ENCODE measurements at places on chromosomes 2 and 18. TPM values are rescaled to one million over a fixed set of nuclear protein-coding genes. Genes with fewer than 3 reads are reported as not detected.

The TSPYL6 gene
- total RNA-seq: not detected

- DNase-seq: no peak
Observed at GRCh38 chr2:100211521-100211920, 69.1 kb upstream of the AFF3 start.

- no peak for DNase-seq
Observed at GRCh38 chr2:209613649-209614305, 157.9 kb upstream of the UNC80 start.

The CD8B2 gene
- not detected for total RNA-seq

DNA sequence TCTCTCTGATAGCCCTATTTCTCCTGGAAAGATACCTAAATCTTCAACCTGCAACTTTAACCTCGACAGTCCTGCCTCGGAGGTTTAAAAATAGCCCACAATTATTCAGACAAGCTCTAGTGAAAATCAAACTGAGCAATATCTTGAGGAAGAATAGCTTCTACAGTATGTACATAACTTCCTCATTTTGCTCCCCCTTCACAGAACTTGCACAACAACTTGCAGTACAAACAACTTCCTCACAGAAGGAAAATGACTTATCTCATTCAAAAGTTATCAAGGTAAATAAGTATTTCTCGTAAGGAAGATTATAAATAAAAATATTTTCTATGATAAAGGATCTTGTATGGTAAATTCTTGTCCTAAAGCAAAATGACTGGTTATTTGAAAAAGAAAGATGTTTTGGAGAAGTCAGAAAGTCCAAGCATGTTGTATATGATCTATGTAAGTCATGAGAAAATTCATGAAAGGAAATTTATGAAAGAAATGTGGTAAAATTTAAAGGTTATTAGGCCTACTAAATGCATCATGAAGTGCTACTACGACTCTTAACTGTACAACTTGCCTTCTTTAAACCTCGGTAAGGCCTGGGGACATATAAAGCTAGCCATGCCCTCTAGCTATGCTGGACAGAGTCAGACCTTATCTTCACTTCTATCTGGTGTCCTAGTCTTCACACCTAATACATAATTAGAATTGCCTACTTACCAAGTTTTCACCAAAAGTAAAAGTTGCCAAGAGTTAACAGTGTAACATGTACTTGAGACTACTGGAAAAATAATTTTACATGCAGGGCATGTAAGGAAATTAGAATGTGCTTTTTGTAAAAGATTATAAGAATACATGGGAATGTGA, 394.5 kb downstream of the DLGAP1 start:
- no peak for DNase-seq

DNA sequence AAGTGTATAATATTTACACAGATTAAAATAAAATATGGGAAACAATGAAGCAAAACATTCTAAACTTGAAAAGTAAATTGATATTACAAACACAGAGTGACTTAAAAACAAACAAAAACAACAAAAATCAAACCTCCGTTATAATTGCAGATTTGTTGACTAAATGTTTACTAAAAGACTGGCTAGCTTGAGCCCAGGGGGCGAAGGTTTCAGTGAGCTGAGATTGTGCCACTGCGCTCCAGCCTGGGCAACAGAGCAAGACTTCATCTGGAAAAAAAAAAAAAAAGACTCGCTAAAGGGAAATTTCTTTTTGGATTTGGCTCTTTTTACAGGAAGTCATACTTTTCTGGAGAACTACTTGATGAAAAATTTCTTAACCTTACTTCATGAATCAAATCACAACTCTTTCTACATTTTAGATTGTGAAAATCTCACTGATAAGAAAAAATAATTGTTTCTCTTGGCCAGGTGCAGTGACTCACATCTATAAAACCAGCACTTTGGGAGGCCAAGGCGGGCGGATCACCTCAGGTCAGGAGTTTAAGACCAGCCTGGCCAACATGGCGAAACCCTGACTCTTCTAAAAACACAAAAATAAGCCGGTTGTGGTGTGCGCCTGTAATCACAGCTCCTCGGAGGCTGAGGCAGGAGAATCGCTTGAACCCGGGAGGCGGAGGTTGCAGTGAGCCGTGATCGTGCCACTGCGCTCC, 9.7 kb downstream of the TFPI start:
- peak; percentile 65 for DNase-seq

The NEMP2 gene
- total RNA-seq: 1.9 TPM

The IL36RN gene
- not detected for total RNA-seq

DNA sequence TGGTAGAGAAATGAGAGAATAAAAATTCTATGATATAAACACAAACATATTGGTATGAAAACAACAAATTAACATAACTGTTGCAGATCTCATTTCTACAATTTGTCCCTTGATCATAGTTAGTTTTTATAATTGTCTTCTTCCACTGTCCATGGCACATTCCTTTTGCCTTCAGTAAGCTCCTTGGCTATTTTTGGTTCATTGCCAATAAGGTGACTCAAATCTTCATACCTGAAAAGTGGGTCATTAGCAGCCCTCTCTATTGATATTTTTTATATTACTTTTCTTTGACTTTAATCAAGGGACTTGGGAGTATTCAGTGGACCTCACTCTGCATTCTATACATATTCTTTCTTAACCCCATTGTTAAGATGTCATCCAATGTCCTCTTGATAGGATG, 552.9 kb downstream of the TDRD15 start:
- DNase-seq: no peak

DNA sequence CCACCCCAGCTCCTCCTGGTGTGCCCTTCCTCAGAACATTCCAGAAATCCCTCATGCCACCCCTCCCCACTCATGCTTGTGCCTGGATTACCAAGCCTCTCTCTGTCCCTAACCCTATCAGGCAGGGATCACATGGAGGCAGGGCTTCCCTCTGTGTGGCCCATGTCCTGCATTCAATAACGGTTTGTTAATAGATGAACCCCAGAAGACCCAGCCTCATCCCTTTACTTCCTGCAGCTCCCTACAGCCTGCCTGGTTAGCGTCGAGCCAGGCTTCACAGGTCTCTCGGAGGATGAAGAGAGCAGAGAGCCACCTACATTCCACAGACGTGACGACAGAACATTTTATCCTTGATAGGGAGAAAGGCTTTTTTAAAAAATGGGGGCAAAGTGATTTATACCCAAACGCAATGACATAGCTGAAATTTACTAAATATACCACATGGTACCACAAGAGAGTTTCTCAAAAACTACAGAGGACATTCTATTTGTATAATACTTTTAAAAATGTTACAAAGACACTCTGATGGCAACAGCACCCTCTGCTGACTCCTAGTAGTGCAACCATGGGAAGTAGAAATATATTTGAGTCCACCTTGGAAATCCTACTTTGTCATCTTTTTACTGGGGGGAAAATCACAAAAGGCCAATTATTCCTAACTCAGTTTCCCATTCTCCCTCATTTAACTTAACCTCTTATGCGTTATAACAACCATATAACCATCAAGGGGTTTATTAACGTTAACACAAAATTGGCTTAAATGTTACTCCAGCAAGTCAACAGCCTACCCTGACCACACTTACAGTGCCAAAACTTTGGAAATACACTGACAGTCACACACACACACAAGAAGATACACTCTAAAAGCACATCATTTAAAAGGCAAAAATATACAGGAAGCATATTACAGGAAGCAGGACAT, 30.7 kb downstream of the FBXO15 start:
- DNase-seq: no peak

- DNase-seq: no peak
Observed at GRCh38 chr2:241820625-241821384, 11.8 kb downstream of the NEU4 start.

The GULP1 gene
- 101 TPM for total RNA-seq

The TUBA4B gene
- total RNA-seq: not detected

DNA sequence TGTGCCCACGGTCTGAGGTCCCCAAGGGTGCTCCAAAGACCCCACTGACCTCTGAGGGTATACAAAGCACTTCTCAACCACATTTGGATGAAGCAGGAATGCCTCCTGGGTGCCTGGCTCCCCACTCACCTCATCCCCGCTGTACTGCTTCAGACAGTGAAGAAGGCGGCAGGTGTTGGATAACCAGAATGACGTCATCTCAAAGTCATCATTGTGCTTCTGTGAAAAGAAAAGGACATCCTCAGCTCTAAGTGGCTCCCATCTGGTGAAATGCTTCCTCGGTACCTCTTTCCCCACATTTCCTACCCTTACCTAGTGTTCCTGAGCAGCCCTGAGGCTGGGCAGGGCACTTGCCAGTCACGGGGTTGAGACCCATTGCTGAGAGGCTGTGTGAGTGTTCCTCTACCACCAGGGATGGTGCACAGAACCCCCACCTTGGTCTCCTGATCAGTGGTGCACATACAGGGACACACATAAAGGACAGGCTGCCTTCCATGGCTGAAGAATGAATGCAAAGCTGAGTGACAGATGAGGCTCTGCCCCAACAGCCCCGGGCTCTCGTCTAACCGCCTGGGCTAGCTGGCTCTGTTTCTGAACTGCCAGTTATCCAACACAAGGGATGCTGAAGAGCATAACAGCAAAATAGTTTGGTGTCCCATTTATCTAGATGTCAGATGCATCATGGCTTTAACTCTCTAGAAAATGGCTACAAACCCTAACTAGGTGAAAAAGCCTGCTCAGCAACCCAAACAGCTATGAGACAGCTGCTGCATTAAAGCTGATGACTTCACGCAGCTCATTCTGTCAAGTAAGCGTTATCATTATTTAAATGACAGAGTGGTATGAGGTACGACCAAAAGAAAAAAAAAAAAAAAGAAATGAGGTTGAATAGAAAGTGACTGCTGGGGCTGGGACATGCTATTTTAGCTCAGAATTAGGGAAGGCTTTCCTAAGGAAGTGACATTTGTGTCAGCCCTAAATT, 28.2 kb upstream of the ACAA2 start:
- DNase-seq: no peak

- DNase-seq: no peak
Observed at GRCh38 chr2:227411990-227412350, 24.2 kb upstream of the SCYGR1 start.

The STPG4 gene
- total RNA-seq: not detected

The VWA3B gene
- total RNA-seq: not detected

DNA sequence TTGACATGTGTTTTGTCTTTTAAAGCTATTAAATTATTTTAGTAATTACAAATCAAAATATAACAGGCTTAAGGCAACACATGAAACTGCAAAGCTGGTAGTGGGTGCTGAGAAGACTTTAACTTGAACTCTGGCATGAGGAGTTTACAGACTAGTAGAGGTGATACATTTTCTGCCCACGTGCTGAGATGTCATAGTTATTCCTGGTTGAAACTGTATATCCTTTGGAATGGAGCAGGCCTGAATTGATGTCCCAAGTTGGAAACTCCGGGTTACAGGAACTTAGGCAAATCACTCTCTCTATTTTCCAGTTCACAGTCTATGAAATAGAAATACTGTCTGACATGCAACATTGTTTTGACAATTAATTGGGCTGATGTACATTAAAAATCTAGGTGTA, 177.1 kb upstream of the NOL4 start:
- DNase-seq: no peak

DNA sequence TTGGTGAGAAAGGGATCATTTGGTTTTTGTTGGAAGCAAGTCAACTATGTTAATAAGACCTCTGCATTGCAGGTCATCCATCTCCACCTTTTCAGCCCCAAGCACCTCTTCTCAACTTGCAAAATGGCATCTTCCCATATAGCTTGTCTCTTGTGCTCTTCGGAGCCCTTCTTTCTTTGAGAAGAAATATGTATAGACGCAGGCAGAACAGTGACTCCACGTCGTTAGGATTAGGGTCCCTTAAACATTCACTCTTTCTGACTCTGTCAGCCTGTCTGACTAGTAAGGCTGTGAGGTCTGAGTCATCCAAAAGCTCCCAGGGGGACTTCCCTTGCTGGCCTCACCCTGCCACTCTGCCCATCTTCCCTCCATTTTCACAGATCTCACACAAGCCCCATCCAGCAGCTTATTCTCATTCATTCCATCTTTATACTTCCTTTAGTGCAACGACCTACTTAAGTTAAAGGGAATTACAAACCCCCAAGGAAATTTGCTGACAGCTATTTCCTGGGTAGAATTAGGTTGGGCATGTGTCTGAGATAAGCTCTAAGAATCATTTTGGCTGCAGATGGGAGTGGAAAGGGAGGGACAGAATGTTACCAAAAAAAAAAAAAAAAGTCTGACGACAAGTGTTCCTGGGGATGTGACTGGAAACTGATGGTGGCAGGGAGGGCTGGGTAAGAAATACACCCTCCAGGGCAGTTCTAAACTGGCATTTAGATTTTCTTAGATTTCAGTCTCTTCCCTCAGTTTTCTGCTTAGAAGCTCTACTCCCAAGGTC, 37.7 kb upstream of the MEX3C start:
- DNase-seq: no peak

All from Peyer's patch (tissue), 4 donors.